ENCODE measurements at places on chromosomes 13 and 19. TPM values are rescaled to one million over a fixed set of nuclear protein-coding genes. Genes with fewer than 3 reads are reported as not detected.

DNA sequence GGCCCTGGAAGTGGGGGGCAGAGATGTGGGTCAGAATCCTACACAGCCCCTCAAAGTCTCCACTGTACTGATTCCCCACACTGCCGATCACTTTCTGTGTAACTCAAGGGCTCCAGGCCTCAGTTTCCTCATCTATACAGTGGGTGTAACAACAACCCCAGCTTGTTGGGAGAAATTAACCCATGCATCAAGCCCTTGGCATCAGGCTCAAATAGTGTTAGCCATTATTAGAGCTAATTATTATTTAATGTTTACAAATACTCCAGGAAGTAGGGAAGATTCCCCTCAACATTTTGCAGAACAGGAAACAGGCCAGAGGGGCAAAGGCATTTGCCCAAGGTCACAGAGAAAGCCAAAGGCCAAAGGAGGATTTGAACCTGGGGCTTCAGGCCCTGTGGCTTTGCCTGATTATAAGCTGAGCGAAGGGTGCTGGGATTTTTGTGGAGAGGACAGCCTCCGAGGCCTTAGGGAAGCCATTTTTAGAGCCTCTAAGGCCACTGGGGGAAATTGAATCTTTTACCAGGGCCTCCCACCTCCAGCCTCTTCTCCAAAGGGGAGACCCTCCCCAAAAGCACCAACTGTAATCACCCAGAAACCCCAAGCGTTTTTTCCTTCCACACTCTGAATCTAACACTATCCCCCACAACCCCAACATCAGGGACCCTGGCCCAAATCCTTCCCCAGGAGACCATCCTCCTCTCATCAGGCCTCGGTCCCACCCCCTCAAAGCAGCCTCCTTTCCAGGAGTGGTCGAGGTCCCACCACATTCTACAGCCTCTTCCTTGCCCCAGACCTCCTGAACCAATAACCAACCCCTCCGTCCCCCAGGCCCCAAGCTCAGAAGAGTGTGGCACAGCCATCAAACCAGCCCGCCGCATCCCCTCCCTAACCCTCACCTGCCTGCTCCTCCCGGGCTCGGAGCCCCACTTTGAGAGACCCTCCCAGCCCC is 1.1 kb downstream of the FKBP8 start:
- no peak for DNase-seq

GRCh38 chr13:26222520-26223046 is 469 bp upstream of the RNF6 start:
- DNase-seq = no peak

- no peak for DNase-seq
Measured at GRCh38 chr13:36069881-36070366, 61.3 kb downstream of the DCLK1 start.

- no peak for DNase-seq
Measured at GRCh38 chr13:21344662-21345176, 114.4 kb downstream of the ZDHHC20 start.

DNA sequence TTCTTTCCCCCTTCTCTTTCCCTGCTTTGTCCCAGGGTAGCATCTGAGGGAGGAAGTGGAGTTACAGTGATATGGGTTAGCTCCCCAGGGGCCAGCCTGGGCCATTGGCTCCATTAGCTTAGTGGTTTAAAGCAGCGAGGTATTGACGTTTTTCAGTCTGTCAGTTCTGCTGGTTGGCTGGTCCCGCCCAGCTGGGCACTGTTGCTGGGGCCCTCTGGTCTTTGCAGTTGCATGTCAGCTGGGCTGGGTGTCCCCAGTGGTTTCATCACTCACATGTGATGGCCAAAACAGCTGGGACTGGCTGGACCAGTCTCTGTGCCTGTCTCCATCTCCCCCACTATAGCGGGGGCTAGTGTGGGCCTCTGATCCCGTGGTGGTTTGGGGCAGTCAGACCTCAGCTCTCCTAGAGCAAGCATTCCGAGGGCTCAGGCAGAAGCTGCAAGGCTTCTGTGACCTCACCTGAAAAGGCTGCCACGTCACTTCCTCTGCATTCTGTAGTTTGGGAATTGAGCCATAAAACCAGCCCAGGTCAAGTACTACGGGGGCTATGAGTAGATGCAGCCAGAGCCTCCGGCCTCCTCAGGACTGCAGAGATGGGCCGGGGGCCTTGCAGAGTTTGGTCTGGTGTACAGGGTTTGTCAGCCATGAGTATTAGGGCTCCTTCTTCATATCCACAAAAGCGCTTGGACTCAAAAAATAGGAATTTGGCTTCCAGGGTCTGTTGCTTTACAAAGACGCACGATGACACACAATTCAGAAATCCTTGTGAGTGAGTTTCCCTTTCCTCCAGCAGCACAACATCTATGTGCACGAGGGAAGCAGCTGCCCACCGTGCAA is 30.0 kb downstream of the TSSK6 start:
- no peak for DNase-seq

DNA sequence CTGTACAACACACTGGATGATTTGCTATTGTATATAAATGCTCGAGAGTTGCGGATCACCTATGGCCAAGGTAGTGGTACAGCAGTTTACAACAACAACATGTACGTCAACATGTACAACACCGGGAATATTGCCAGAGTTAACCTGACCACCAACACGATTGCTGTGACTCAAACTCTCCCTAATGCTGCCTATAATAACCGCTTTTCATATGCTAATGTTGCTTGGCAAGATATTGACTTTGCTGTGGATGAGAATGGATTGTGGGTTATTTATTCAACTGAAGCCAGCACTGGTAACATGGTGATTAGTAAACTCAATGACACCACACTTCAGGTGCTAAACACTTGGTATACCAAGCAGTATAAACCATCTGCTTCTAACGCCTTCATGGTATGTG is 21.5 kb downstream of the OLFM4 start:
- no peak for DNase-seq

GRCh38 chr13:95182570-95183265 is 118.5 kb downstream of the ABCC4 start:
- no peak for DNase-seq

GRCh38 chr19:54062643-54063042 is 1.1 kb downstream of the VSTM1 start:
- DNase-seq = peak; percentile 57

DNA sequence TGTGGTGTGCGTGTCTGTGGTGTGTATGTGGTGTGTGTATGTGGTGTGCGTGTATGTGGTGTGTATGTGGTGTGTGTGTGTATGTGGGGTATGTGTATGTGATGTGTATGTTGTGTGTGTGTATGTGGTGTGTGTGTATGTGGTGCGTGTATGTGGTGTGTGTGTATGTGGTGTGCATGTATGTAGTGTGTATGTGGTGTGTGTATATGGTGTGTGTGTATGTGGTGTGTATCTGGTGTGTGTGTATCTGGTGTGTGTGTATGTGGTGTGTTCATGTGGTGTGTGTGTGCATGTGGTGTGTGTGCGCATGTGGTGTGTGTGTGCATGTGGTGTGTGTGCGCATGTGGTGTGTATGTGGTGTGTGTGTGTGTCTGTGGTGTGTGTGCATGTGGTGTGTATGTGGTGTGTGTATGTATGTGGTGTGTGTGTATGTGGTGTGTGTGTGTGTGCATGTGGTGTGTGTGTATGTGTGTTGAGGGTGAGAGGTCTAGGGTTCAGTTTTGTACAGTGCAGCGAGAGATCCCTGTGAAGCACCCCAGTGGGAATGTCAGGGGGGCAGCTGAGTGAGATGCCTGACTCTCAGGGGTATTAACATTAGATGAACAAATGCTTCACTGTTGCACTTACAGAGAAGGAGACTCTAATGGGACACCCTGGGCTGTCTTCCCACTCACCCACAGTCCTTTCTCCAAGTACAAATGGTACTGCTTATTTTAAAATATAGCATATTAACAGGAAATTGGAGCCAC is 61.3 kb upstream of the MEDAG start:
- DNase-seq = no peak

- no peak for DNase-seq
Measured at GRCh38 chr13:98311200-98311548, 134.1 kb upstream of the RNF113B start.

- no peak for DNase-seq
Measured at GRCh38 chr13:44207476-44207875, 166.1 kb upstream of the SERP2 start.

- DNase-seq = no peak
Measured at GRCh38 chr19:29467824-29468401, 57.9 kb upstream of the VSTM2B start.

- DNase-seq = no peak
Measured at GRCh38 chr13:73939603-73940002, 194.6 kb downstream of the KLF12 start.

GRCh38 chr19:50896591-50897190 is 14.5 kb downstream of the KLK4 start:
- no peak for DNase-seq

- DNase-seq = no peak
Measured at GRCh38 chr13:24264976-24265375, 44.4 kb upstream of the C1QTNF9 start.

- no peak for DNase-seq
Measured at GRCh38 chr19:4051175-4052101, 15.3 kb downstream of the ZBTB7A start.

GRCh38 chr13:106348075-106348840 is 187.2 kb downstream of the EFNB2 start:
- DNase-seq = no peak

- DNase-seq = peak; percentile 90
Measured at GRCh38 chr13:27362064-27362751, 62.2 kb upstream of the GTF3A start.

GRCh38 chr13:27644302-27644701 is 22.6 kb downstream of the POLR1D start:
- DNase-seq = no peak

GRCh38 chr19:51417107-51417809 is at the start of gene SIGLEC10:
Gene SIGLEC10, minus strand, starts transcription at chr19:51417642. Its CDS starts 61 bp downstream, at chr19:51417581.
- peak; percentile 80 for DNase-seq

DNA sequence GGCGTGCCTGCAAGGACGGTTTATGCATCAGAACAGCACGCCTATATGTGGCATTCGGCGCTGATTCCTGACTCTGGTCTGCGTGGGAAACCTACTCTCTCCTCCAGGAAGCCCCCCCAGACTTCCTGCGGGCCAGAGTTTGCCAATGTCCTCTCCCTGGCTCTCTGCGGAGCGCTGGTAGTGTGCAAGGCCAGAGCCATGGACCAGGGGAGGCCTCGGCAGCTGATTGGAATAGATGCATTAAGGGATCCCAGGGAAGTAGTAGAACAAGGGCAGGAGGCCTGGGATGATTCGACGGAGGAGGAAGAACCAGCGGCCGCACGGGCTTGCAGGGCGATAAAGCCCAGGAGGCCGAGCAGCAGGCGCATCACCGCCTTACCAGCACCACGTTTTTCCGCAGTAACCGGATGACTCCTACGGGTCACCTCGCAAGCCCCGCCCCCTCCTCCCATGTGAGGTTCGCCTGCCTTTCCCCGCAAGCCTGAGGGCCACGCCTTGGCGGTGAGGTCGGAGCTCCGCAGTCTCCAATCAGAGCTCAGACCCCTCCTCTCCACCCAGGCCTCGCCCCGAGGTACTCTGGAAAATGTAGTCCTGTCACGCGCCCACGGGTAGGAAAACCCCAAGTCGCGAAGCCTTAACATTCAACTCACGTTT is 5.0 kb downstream of the CLEC11A start:
- peak; percentile 86 for DNase-seq

- DNase-seq = no peak
Measured at GRCh38 chr19:366205-366783, 21.7 kb upstream of the MIER2 start.

DNA sequence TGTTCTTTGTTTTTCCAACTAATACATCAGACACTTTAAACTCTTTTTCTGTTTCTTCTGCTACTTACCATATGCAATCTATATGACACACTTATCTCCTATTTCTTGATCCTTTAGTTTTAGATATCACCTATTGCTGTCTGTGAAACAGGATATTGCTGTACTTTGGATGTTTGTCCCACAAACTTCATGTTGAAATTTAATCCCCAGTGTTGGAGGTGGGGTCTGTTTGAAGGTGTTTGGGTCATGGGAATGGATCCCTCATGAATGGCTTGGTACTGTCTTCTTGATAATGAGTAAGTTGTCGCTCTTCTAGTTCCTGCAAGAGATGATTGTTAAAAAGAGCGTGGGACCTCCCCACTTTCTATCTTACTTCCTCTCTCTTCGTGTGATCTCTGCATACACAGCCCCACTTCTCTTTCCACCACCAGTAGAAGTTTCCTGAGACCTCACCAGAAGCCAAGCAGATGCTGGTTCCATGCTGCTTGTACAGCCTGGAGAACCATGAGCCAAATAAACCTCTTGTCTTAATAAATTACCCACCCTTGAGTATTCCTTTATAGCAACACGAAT is 244.2 kb downstream of the NHLRC3 start:
- DNase-seq = no peak

DNA sequence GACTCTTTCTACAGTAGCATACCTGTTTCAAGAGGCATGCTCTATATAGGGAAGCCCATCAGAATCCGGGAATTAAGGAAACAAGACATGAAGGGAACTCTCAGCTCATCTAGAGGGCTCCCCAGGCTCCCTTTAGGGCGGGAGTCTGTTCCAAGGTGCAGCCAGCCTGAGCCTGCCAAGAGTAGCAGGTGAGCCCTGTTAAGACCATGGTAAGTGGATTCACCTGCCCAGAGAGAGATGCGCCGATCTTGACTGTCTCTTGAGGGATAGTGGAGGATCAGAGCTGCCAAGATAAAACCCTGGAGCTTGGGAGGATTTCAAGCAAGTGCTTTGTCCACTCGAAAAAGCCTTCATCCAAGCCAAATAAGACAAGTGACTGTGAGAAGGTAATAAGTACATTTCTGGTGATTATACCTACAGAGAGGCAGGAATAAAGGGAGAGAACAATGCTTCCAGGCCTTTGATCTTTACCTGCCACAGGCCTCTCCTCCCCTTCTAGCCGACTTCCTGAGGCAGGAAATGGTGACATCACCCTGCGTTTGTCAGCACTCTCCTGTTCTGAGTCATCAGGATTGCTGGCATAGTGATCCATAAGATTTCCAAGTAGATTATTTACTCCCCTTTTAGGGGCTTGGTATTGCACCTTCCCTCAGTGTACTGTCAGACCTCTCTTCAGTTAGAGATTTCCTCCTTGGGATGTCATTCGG is 31.5 kb downstream of the KLF5 start:
- DNase-seq = no peak

- no peak for DNase-seq
Measured at GRCh38 chr13:21948769-21949474, 278.0 kb downstream of the FGF9 start.

DNA sequence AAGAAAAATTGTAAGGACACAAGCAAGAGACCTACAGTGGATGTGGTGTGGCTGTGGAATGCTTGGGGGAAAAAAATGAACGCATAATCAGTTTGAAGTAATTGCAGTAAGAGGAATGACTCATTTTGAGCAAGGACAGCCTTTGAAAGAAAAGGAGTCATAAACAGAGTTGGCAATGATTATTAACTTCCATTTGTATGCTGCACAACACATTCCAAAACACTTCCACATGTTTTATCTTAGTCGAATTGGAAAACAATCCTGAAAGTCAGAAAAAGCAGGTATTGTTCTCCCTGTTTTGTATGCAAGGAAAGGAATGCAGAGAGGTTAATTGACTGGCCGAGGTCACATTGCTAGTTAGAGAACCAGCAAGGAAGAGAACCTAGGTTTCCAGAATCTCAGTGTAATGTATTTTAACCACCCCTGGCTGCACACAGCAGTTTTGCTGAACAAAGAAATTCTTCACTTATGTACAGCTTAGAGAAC is 630.0 kb upstream of the MIR17HG start:
- DNase-seq = no peak

CEACAM8 gene
- total RNA-seq = 0.19 TPM

N4BP2L1 gene
- 18.2 TPM for total RNA-seq

ZNF568 gene
- 14.0 TPM for total RNA-seq

APOE gene
- 96.1 TPM for total RNA-seq

ZNF878 gene
- 0.45 TPM for total RNA-seq

C1QTNF9B gene
- total RNA-seq = 0.93 TPM

NBEA gene
- total RNA-seq = 14.7 TPM

TMEM150B gene
- 9.6 TPM for total RNA-seq

LILRA6 gene
- total RNA-seq = 14.8 TPM

GPC6 gene
- total RNA-seq = 32.4 TPM

OR7D2 gene
- total RNA-seq = not detected

LILRB2 gene
- total RNA-seq = 22.7 TPM
